Muscle of back (tissue), 13 donors: ENCODE measurements at places on chromosomes 2 and 18. TPM values are rescaled to one million over a fixed set of nuclear protein-coding genes. Genes with fewer than 3 reads are reported as not detected.

The DYNC2LI1 gene
- polyA plus RNA-seq = 30.8 TPM

The SPEG gene
- polyA plus RNA-seq = 142 TPM

The MDH1B gene
- 0.46 TPM for polyA plus RNA-seq

The UGT1A4 gene
- not detected for polyA plus RNA-seq

The TPO gene
- 0.16 TPM for polyA plus RNA-seq

The EFR3B gene
- polyA plus RNA-seq = 5.7 TPM

DNA sequence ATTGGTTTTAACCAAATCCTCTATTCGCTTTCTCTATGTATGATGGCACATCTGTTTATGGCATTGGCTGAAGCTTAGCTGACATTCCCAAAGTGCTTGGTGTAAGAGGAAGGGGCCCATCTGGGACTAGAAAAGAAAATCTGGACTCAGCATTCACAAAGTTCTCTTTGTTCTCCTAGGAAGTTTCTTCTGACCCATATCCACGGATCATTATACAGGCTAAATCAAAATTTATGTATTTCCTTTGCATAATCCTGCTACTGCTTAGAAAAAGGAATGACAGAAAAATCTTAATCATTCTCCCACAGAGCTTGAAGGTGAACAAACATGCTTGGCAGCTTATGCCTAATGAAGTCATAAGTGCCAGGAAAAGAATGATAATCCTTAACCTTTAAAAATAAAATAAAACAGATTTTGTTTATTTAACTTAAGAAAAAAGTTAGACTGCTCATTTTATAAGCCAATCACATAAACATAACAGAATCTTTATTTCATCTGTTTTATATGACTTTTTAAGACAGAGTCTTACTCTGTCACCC is 88.4 kb downstream of the NYAP2 start:
- no peak for DNase-seq

DNA sequence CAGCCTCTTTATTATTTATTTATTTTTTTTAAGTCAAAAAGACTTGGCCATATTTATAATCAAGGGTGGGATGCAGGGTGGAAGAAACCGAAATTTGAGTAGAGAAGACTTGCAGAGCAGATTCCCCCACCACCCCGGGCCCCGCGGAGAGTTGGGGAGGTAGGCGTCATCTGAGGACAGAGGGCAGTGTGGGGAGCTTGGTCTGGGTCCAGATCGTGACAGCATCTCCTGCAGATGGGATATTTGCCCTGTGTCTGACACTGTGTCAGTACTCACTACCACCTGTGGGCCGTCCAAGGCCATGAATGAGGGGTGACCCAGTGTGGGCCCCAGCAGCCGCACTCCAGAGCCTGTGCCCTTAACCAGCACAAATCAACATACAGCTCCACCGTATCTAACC is 10.5 kb upstream of the PRELID3A start:
- DNase-seq = no peak

GRCh38 chr2:241858206-241859016 is at the start of gene PDCD1:
TSS of gene PDCD1 (minus strand) at chr2:241858894. CDS start at chr2:241858838, 56 bp downstream.
- no peak for DNase-seq
